A172 (cell line): ENCODE measurements at places on chromosomes 5 and 9.
A peak's percentile ranks its signal among the peaks of the same experiment; 100 is the strongest.

GRCh38 chr9:95425910-95426551, 90.7 kb downstream of the PTCH1 start:
- peak; percentile 66 for DNase-seq

GRCh38 chr5:34616651-34617050, 39.5 kb upstream of the RAI14 start:
- DNase-seq: no peak

DNA sequence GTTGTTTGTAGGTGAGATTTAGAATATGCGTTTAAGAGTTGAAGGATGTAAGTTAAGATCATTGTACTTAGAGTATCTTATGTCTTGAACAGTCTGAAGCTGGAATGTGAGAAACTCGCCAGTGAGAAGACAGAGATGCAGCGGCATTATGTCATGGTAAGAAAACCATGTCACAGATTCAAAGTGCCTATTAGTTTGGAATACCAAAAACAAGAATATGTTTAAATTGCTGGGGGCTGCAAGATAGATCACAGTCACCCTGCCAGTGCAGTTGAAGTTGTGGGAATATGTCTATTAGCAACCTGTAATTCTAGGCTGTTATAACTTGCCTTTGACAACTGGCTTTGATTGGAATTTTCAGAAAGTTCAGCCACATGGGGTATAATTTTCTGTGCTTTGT, 3.0 kb downstream of the TLE4 start:
- DNase-seq: no peak

- DNase-seq: no peak
These were observed 192.9 kb downstream of the CRB2 start for GRCh38 chr9:123548741-123549545.

- DNase-seq: no peak
These were observed 224.3 kb downstream of the GNA14 start for GRCh38 chr9:77423841-77424240.

GRCh38 chr5:132190161-132190817, 37.4 kb downstream of the P4HA2 start:
- DNase-seq: peak; percentile 81

DNA sequence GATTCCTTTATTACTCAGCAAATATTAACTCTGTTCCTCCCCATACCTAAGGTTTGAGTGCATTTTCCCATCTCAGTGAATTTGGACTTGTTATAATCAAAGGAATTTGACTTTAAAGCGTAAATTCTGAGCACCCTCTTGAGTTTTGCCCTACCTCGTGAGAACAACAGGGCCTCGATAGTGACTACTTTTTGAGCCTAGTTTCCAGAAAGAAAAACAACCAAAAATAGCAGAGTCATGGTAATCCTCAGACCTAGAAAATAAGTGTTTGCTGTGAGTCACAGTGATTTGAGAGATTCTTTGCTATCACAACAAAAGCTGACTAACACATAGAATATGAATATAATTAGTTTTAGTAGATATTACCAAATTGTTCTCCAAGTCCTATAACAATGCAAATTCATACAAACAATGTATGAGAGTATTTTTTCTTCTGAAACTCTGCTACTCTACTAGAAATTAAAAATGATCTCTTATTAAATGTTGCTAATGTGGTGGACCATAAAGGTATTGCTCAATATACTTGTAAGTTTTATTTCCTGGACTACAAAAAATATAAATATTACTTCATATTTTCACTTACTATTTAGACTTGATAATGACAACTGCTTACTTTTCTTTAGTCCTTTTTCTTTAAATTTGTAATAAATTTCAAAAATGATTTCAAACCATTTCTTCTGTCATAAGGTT, 759.7 kb downstream of the BRINP1 start:
- DNase-seq: peak; percentile 81

- DNase-seq: no peak
These were observed 41.2 kb upstream of the INSYN2B start for GRCh38 chr5:170021506-170021905.
